A673 (cell line): ENCODE measurements at places on chromosomes 12 and 14.

- no peak for DNase-seq
Observed at GRCh38 chr12:122726080-122726558, 4.5 kb downstream of the HCAR1 start.

- DNase-seq: no peak
Observed at GRCh38 chr12:66168410-66168809, 1.4 kb downstream of the TMBIM4 start.

- DNase-seq: no peak
Observed at GRCh38 chr12:101862245-101862644, 15.1 kb upstream of the DRAM1 start.

- DNase-seq: no peak
Observed at GRCh38 chr12:130169256-130169655, 7.0 kb downstream of the FZD10 start.

DNA sequence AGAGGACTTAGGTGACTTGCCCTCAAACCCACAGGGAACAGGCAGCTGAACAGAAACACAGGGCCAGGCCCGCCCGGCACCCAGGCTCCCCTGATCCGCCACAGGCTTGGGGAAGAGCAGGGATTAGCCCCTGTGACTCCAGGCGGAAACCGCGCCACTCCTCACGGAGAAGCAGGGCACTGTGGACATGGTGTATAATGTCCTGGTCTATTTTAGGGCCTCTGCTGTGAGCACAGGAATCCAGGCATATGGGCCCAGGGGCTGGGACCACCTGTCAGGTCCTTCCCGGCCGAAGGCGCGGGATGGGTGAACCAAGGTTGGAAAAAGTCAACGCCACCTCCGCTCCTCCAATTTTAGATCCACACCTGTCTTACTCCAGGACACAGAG lies 34.6 kb upstream of the MEG3 start:
- no peak for DNase-seq

DNA sequence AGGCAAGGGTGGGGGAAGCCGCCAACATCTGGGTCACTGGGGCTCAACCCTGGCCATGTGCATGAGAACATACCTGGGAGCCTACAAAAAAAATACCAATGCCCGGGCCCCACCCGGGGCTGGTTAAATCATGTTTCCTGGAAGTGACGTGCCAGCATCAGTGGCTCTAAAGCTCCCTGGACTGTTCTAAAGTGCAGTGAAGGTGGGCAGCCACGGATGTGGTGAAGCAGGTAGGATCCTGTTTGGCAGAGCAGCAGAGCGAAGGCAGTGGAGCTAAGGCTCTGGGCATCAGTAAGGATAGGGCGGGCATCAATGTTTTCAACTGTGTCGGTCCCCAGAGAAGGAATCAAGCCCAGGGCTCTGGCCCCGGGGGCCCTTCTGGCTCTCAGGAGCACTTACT lies 525 bp upstream of the GPR68 start:
- no peak for DNase-seq

GRCh38 chr12:90211017-90211416 lies 502.4 kb upstream of the ATP2B1 start:
- DNase-seq: peak; percentile 97

GRCh38 chr12:87661786-87662377 lies 367.3 kb downstream of the C12orf50 start:
- DNase-seq: no peak

- DNase-seq: no peak
Observed at GRCh38 chr14:52259434-52259833, 8.1 kb upstream of the PTGDR start.

DNA sequence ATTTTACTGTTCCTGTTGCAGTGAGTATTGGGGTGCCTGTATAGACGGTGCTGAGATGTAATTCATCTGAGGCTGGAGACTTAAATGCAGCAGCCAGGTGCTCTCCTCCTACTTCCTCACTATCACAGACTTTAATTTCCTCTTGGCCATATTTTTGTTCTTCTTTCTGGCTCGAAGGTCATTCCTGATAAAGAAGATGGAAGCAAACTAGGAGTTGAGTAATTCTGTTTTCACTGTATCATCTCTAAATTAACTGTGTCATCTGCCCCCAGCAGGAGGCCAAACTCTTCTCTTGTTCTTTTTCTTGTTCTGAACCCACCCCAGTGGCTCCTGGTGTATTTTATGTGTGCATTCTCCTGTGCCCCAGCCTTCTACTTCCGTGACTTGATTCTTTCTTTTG lies 141.7 kb upstream of the ARHGAP5 start:
- DNase-seq: peak; percentile 43

DNA sequence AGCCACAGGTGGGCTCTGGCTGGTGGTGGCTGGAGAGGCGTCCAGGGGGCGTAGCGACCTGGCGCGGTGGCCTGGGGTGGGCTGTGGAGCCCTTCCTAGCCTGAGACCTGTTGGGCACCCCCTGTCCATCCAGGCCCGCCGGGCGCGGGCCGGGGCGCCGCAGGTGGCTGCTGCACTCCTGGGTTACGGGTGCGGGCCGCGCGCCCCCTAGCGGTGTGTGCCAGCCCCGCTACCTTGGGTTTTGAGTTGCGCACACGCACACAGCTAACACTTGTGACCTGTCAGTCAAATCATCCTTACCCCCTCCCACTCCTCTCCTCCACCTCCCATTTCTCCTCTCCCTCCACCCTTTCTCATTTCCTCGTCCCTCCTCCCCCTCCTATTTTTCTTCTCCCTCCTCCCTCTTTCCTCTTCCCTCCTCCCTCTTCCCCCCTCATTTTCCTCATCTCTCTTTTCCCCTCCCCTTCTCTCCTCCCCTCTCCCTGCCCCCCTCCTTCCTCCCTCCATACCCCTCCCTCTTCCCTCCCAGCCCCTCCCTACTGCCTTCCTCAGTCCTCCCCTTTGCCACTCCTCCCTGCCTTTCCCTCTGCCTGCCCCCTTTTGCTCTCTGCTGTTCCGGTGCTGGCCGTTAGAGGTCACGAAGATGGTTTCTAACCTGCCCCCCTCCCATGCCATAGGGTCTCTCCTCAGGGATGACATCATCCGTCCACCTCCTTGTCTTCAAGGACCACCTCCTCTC lies 2.3 kb downstream of the MEG3 start:
- no peak for DNase-seq

DNA sequence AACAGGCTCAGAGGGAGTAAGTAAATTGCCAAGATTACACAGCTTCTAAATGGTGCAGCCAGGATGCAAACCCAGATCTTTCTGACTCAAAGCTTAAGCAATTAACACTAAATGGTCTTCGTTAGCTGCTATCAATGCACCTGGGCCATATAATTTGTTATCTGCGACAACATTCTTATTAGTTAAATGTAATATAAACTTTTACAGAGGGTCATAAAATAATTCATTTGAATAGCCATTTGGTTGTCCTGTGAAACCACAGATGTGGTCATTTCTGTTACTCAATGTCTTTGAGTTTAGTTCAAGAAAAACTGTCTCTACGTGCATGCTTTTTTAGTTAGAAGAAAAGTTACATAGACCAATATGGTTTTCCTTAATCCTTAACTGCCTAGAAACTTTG lies 22.1 kb upstream of the NAP1L1 start:
- DNase-seq: no peak

DNA sequence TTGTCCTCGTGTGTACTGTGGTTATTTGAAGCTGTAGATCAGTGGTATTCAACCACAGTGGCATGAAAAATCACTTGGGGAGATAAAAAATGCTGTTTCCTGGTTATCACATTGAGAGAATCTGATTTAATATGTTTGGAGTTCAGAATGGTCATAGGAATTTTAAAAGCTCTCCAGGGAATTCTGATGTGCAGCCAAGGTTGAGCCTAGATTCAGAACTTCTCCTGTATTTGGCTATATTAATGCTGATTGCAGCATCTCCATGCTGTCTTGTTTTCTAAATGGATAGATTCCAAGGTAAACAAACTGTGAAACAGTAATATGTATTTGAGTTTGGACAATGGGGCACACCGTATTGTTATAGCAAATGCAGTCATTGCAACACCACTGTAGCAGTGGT lies 982.2 kb upstream of the FBXO33 start:
- no peak for DNase-seq

GRCh38 chr12:26740991-26741390 lies 92.0 kb downstream of the ITPR2 start:
- peak; percentile 72 for DNase-seq

GRCh38 chr14:76926521-76927251 lies 100.5 kb downstream of the LRRC74A start:
- peak; percentile 78 for DNase-seq

DNA sequence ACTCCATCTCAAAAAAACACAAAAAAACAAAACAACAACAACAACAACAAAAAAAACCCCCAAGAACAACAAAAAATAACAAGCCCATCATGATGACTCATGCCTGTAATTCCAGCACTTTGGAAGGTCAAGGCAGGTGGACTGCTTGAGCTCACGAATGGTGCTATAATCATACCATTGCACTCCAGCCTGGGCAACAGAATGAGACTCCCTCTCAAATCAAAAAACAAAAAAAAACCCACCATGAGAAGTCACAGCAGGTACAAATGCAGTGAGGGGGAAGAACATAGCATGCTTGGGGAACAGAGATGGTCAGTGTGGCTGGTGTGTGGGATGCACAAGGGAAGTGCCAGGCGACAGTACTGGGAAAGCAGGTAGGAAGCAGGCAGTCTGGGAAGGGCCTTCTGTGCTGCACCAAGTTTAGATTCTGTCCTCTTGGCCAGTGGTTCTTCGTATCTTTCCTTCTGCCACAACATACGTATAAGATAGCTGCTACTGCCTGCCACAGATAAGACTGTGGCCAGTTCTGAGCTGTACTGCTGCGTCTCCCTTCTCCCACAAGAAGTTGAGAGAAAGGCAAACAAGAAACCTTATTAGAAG lies 28.0 kb downstream of the ATG14 start:
- no peak for DNase-seq

GRCh38 chr14:64598404-64598803 lies 48.6 kb downstream of the PPP1R36 start:
- no peak for DNase-seq

GRCh38 chr12:108850854-108851573 lies 6.4 kb downstream of the SSH1 start:
- DNase-seq: peak; percentile 76

DNA sequence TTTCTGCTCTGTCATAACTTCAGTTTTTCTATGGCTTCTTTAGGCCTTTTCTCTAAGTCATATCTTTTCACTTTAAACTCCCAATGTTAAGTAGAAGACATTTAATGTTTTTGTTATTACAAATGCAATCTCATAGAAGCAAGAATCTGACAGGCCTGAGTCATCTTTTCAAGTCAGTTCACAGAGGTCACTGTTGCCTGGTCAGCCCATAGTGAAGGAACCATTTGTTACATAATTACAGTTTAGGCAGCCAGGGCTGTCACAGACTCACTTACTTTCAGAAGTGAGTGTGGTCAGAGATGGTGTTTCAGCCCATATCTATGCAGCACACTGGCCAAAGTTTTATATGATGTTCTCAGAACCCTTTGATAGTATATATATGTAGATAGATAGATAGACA lies 46.5 kb downstream of the CCER1 start:
- DNase-seq: no peak

GRCh38 chr12:96513166-96513565 lies 23.8 kb downstream of the CFAP54 start:
- DNase-seq: no peak
